Osteoblast (primary cell): ENCODE measurements at places on chromosomes 3 and 15. TPM values are rescaled to one million over a fixed set of nuclear protein-coding genes. Genes with fewer than 3 reads are reported as not detected.

The CADPS gene
- 3.2 TPM in 1 of 2 replicates, not detected in the other for total RNA-seq

The FOXB1 gene
- not detected in 2 replicates for total RNA-seq

The ALDH1L1 gene
- total RNA-seq = under 0.01 TPM in 1 of 2 replicates, not detected in the other

The AMIGO3 gene
- total RNA-seq = 0.29 and 1.8 TPM in 2 replicates

The TRH gene
- under 0.01 TPM in 2 replicates for total RNA-seq

The KLHL25 gene
- total RNA-seq = 3.8 and 4.3 TPM in 2 replicates

The HESX1 gene
- 0.29 and 0.72 TPM in 2 replicates for total RNA-seq

The COPG1 gene
- total RNA-seq = 297 and 305 TPM in 2 replicates

The TTLL13 gene
- total RNA-seq = under 0.01 TPM in 2 replicates

The GOLGA6D gene
- total RNA-seq = not detected in 2 replicates

The SEMA3G gene
- under 0.01 TPM in 1 of 2 replicates, not detected in the other for total RNA-seq

The OR5K4 gene
- total RNA-seq = not detected in 2 replicates

The ALDH1A3 gene
- 54.6 and 61.6 TPM in 2 replicates for total RNA-seq

The ATP10A gene
- 26.5 and 32.9 TPM in 2 replicates for total RNA-seq

The MASP1 gene
- 1.2 and 1.4 TPM in 2 replicates for total RNA-seq

The SOX14 gene
- total RNA-seq = not detected in 2 replicates

The FES gene
- 19.2 and 20.3 TPM in 2 replicates for total RNA-seq

The UROC1 gene
- total RNA-seq = not detected in 2 replicates

The CNTN6 gene
- total RNA-seq = under 0.01 TPM in 1 of 2 replicates, not detected in the other

The TERC gene
- total RNA-seq = 144 and 200 TPM in 2 replicates

DNA sequence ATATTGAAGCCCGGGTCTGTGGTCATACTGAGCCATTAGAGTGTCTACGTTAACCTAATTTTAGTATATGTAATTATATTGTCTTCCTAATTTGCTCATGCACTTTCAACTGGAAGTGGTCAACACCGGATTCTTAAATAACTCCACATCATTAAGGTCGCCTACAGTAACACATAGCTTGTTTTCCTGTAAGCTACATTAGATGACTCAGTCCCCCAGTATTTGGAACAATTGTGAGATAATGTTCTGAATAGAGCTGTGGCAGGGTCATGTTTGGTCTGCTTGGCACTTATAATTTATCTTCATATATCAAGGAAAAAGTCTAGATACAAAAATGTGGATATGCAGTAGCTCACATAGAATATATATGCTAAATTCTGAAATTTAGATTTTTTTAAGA, 486.2 kb downstream of the IGSF11 start:
- DNase-seq = no peak

DNA sequence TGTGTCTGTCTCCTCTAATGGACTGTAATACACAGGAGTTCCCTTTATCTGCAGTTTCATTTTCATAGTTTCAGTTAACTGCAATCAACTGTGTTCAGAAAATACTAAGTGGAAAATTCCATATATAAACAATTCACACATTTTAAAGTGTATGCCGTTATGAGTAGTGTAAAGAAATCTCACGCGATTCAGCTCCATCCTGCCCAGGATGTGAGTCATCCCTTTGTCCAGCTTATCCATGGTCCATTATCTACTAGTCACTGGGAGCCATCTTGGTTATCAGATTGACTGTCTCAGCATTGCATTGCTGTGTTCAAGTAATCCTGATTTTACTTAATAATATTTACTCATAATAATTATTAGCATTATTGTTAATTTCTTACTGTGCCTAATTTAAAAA, 14.5 kb downstream of the ZPLD1 start:
- DNase-seq = no peak

GRCh38 chr3:170499562-170500156, 81.0 kb downstream of the CLDN11 start:
- DNase-seq = peak; percentile 90

DNA sequence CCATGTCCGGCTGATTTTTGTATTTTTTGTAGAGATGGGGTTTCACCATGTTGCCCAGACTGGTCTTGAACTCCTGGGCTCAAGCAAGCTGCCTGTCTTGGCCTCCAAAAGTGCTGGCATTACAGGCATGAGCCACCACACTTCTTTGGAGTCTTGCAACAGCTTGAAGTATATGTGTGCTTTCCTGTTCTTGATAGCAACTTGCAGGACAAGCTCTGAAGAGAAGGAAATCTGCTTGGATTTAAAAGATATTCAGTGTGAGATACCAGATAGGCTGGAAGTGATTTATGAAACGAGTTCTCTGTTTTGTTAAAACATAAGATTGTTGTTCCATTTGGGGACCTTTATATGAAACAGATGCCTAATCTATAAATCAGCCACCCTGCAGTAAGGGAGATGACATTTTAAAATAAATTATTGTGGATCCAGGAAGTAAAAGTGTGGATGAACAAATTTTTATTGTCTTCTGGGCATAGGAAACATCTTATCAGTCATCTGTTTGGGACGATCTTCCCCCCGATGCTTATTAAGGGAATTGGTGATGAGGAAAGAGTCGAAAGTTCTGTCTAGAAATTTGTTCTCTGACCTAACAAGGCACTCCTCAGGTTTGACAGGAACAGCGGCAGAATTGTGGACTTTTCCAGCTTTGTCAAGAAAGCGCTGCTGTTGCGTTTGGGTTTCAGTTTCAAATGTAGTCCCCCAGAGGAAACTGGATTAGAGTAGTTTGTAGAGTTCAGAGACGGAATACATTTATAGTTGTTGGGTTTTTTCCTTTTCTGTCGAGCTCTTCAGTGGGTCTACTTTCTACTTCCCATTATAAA, 53.7 kb upstream of the MAGI1 start:
- no peak for DNase-seq

GRCh38 chr3:18740631-18741583, 315.8 kb upstream of the SATB1 start:
- DNase-seq = no peak

DNA sequence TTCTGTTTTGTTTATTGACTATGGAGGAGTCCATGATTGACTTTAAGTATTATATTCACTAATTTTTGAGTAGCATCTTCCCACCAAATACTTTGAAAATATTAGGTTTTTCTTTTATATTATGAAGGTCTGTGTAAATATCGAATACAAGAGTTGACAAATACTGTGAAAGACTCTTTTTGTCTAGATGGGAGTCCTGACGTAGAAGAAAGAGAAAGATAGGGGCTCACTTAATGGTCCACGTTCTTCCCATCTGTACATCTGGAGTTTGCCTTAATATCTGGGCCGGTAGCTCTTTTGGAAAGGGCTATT, 7.8 kb upstream of the UTS2B start:
- DNase-seq = no peak

GRCh38 chr3:42425736-42426407, 15.5 kb upstream of the LYZL4 start:
- DNase-seq = no peak

DNA sequence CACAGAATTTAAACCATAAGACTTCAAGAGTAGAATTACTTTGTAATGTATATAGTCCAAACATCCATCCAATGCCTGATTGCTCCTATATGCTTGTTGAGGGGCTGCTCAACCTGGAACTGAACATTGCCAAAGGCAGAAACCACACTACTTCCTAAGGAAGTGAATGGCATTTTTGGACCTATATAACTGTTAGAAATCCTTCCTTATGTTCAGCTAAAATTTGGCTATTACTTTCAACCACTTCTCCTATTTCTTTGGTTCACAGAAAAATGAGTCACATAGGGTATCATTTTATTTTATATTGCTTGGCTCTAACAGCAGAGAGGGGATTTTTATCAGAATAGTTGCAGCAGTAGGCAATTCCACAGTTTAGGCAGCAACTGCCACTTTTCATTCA, 342.1 kb downstream of the SLC9A9 start:
- peak; percentile 47 for DNase-seq

- no peak for DNase-seq
Measured at GRCh38 chr3:126304704-126305103, 52.5 kb downstream of the KLF15 start.

GRCh38 chr3:127808197-127808596, 14.1 kb downstream of the MGLL start:
- DNase-seq = no peak

DNA sequence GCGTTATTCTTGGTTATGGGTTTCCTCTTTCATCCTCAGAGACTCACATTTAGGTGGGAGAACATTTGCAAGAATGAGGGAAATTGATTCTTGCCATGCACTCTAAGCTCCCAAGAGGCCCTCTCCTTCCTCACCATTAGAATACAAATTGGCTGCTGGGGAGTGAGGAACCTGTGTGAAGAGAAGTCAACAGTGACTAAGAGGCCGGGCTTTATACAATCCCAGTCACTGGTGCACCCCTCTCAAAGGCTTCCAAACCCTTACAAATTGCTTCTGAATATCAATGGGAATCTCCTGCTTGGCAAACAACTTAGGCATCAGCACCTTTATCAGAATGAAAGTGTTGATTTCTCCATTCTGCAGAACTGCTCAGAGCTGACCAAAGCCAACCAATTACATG, 16.5 kb upstream of the RGMA start:
- DNase-seq = no peak

DNA sequence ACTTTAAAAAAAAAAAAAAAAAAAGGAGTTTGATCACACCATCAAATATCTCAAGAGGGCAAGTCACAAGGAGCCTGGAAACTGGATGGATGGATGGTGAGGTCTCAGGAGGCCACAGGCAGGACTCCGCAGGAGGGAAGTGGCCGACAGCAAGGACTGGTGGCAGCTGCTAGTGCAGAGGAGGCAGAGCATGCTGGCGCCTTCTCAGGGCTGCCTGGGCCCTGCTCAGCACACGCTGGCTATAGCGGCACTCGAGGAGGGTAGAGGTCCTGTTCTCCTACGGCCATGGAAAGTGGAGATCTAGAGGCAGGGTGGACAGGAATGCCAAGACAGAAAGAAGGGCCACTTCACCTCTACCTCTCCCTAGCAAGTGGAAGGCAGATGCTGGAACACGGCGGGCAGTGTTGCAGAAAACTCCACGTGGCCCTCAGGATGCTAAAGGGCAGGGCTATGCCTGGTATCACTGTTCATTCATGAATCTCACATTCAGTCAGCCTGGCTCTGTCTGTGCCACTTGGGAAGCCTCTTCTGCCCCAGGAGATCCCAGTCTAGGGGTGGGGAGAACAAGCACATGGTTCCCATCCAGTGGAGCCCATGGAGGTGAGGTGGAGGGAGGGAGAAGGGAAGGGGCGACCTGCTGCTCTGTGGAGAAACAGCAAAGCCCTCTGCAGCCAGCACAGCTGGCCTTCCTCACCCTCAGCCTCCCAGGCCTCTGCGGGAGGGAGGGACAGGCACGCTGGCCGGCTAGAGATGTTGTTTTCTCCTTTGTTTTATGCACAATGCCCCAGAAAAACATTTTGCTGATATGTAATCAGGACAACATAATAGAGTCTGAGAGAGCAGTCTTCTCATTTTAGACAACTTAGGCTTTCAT, 71.0 kb downstream of the OXNAD1 start:
- no peak for DNase-seq

GRCh38 chr15:80732818-80733217, 37.7 kb downstream of the ABHD17C start:
- no peak for DNase-seq

- no peak for DNase-seq
Measured at GRCh38 chr3:28188686-28189085, 52.7 kb upstream of the CMC1 start.

DNA sequence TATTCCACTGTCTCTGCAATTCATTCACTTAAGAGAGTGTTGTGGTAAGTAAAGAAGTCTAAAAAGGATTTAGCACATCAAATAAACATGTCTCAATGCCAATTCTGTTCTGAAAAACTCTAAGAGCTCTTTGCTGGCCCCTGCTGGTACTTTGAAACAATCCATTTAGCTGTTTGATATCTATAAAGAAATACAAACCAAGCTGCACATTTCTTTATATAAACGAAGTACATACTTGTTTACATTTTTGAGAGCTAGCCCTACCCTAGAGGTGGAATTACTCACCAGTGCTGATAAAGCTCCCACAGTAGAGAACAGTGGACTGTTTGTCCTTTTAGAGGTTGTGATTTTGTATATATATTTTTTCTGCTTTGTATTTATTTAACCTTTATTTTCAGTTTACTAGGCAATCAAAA, 75.5 kb downstream of the NEDD4 start:
- peak; percentile 59 for DNase-seq

- no peak for DNase-seq
Measured at GRCh38 chr15:49810720-49811119, 189.9 kb downstream of the DTWD1 start.

DNA sequence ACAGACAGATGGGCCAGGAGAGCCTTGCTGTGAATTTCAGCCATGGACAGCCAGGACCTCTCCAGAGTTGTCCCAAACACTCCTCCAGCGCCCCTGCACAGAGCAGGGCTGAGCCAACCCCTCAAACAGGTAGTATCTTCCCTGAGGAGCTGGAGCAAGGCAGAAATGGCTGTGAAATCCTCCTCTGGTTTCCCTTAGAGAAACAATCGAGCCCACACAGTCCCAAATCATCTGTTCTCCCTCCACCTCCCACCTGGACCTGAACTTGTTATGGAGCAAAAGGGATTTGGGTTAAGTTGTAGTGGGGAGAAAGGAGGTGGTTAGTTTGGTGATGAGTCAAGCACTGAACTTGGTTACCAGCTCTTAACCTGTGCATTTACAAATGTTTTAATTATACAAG, 205.7 kb upstream of the BHLHE40 start:
- no peak for DNase-seq

DNA sequence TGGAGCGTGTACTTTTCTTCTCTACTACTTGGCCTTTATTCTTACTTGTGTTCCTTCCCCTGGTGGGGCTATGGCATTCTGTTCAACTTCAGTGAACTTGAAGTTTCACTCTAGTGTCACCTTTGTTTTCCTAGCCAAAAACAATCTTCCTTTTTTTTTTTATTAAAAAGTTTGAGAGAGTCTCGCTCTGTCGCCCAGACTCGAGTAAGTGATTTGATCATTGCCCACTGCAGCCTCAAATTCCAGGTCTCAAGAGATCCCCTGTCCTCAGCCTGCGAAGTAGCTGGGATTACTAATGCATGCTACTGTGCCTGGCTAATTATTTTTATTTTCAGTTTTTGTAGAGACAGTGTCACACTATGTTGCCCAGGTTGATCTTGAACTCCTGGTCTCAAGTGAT, 124.8 kb downstream of the SST start:
- no peak for DNase-seq

DNA sequence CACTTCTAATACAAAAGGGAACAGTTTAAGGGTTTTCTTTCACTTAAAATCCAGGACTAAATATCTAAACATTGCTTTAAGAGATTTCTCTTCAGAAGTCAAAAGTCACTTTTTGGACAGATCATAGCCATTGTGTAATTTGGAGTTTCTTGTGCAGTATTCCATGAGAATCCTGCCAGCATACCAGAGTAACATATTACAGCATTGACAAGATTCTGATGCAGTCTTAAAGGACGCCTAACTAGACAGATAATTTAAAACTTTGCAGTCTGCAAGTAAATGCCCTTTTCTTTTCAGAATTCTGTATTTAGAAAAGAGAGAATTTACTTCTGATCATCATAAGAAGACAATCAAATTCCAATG, 17.5 kb upstream of the IGSF10 start:
- no peak for DNase-seq

GRCh38 chr3:139534455-139534812, 5.1 kb downstream of the RBP1 start:
- peak; percentile 86 for DNase-seq
